Fibroblast of skin of back (primary cell): ENCODE measurements at places on chromosomes 16 and 17.

DNA sequence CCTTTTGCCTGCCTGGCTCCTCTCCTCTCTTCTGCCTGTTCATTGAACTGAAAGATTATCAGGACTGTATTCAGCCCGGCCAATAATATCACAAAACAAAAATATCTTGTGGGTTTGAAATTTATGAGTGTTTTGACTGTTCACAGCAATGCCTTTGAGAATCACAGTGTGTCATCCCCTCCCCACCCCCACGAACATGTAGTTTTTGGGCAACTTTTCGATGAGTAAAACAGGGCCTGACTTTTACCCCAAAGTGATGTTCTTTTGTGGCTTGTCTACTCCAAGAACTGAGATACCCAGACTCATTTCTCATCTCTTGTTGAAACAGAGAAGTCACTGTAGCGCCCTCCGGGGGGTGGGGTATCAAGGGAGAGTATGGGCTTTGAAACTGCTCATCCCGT, 675.7 kb downstream of the WWOX start:
- no peak for DNase-seq

- peak; percentile 43 for DNase-seq
Observed at GRCh38 chr17:1720856-1721386, 3.6 kb upstream of the WDR81 start.

GRCh38 chr16:51419768-51420167, 268.7 kb upstream of the SALL1 start:
- DNase-seq, result no peak

DNA sequence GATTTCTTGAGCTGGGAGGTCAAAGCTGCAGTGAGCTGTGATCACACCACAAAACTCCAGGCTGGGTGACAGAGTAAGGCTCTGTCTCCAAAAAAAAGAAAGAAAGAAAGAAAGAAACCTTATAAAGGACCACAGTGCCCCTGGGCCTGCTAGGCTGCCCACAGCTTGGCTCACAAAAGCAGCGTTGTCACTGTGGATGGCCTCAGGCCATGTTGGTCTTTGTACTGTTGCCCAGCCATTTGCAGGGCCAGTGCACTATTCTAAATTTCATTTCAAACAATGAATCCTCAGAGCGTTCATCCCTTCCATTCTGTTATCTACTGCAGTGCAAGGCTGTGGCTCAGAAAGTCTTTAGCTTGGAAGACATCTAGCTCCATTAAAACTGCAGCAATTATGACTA, 208.4 kb downstream of the SLC39A11 start:
- DNase-seq, result no peak

DNA sequence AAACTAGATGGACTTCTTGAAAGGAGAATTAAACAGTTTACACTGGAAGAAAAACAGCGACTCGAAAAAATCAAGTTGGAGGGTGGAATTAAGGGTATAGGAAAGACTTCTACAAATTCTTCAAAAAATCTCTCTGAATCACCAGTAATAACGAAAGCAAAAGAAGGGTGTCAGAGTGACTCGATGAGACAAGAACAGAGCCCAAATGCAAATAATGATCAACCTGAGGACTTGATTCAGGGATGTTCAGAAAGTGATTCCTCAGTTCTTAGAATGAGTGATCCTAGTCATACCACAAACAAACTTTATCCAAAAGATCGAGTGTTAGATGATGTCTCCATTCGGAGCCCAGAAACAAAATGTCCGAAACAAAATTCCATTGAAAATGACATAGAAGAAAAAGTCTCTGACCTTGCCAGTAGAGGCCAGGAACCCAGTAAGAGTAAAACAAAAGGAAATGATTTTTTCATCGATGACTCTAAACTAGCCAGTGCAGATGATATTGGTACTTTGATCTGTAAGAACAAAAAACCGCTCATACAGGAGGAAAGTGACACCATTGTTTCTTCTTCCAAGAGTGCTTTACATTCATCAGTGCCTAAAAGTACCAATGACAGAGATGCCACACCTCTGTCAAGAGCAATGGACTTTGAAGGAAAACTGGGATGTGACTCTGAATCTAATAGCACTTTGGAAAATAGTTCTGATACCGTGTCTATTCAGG, 85.0 kb downstream of the C17orf58 start:
- DNase-seq, result no peak

DNA sequence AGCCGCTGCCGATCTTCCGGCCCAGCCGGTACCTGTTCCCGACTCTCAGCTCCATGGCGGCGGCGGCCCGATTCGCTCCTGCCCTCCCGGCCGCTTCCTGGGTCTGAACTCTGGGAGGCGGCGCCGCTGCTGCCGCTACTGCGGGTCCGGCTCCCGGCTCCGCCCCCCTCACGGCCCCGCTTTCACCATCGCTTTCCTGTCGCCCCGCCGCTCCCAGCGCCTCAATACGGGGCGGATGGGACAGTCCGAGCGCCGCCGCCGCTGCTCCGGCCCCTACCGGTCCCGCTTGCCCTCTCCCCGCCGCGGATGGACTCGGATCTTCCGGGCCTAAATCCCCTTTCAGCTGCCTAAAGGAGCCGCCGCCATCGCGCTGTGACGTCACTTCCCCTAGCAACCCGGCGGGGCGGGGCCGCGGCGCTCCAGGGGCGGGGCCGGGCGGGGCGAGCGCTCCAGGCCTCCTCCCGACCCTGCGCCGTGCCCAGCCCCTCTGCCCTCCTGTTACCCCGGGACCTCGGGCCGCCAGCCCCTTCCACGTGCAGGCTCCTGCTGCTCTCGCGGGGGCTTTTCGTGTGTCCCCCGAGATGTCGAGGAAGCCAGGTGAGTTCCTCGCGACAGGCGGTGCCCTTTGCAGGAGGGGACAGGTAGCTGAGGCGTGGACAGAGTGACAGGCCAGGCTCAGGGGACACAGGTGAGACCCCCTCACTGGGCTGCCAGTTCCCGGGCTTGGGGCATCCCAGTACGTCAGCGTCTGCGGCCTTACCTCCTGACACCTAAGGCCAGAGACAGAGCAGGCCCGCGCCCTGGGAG, at the start of gene CSNK1D:
Gene CSNK1D, minus strand, starts transcription at position 374 of the 807 bp plus-strand sequence. Its CDS starts 319 bp downstream, at position 55.
- peak; percentile 85 for DNase-seq
